ENCODE measurements at places on chromosomes 4 and X.

- DNase-seq: no peak
These were observed 708 bp downstream of the INTS12 start for GRCh38 chr4:105707782-105708180.

- peak; percentile 26 for DNase-seq
These were observed 109.3 kb upstream of the KLHL13 start for GRCh38 chrX:118225711-118226428.

- DNase-seq: no peak
These were observed 108.0 kb downstream of the CPZ start for GRCh38 chr4:8700531-8700930.

DNA sequence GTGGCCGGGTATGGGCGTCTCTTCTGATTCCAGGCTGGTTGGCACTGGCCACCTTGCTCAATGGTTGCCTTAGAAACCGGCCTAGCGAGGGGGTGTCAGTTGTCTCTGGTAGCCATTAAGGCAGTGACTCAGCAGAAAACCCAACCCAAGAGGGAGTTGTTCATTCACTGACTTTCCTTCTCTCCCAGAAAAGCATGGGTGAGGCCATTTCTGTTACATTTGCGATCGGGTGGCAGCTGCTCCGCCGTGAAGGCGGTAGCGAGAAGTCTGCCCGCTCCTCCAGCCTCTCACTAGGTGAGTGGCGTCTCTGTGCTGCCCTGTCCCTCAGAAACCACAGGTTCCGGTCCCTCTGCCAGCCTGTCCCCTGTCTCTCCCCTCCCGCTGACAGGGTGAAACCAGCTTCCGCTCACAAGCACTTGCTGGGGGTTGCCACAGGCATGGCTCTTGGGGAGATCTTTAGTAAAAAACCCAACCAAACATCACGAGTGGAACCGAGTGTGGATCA is 17.4 kb downstream of the IRAK1 start:
- peak; percentile 18 for DNase-seq

DNA sequence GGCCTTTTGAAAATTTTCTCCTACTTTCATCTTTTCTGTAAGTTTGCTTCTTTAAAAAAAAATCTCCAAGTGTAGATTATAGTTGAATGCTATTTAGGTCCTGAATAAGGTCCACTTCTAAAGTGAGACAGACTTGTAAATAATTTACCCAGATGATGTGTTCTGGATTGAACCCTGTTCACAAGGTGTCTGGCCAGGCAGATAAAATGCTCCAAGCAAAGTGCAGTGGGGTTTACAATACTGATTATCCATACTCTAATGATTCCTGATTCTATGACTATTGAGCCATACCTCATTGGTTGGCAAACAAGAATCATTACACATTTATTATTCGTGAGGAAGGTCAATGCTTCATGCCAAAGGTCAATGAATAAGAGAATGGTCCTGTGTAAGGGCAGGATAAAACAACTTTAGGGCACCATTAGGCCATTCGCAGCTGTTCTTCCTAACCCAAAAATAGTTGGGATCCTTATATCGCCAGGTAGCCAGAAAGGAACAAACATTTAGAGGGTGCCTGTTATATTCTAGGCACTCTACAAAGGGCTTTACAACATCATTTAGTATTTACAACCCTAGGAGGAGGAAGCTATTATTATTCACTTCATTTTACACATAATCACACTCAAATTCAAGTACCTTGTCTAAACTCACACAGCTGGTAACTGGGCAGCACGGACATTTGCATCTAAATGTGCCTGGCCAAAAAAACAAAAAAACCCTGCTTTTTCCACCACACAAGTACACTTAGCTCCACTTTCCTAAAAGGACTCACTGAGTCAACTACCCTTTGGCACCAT is 18.6 kb upstream of the SAT1 start:
- no peak for DNase-seq

GRCh38 chr4:23903859-23904438 is 14.1 kb upstream of the PPARGC1A start:
- DNase-seq: no peak

Data from ACHN (cell line).